ENCODE measurements at places on chromosomes 2 and 18.

- DNase-seq: no peak
Observed at GRCh38 chr2:128236491-128237035, 82.1 kb downstream of the HS6ST1 start.

DNA sequence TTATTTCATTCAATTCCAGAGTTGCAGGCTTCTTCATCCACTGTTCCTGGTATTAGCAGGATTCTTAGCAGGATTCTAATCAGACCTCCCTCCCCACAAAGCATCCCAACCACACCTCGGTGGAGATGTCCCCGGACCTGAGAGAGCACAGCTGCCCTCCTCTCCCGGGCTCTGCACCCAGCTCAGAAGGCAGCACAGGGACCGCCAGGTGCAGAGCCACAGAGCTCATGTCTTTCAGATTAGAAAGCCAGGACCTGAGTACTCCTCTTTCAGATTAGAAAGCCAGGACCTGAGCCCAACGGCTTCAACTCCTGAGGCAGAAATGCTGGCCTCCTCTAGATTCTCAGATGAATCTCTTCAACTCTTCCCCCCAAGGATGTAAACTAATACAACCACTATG, 152.3 kb downstream of the MYO5B start:
- no peak for DNase-seq

DNA sequence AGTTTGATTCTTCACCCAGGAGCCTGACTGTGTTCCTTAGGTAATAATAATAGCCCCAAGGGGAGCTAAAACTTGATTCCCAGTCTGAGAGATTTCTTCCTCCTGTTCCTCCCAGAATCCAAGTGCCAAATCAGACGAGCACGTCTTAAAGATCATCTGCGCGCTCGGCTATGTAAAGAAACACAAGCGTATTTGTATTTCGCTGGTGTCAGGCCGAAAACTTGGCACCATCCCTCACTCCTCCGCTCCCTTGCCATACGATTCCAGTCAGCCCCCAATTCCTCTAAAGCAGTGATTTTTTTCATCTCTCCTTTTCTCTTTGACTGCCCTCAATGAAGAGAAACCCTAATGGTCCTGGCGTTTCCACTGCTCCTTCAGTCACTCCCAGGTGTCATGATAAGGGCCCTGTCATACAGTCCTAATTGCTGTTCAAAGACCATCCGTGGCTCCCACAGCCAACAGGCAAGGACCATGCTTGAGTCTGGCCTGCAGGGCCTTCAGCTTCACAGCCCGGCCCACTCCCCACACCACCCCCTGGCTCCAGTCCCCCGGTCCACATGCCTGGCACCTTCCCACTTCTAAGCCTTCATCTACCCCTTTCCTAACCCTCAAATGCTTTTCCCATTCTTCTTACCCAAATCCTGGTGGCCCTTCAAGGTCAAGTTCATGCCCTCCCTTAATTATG, 130.8 kb upstream of the ID2 start:
- DNase-seq: no peak

DNA sequence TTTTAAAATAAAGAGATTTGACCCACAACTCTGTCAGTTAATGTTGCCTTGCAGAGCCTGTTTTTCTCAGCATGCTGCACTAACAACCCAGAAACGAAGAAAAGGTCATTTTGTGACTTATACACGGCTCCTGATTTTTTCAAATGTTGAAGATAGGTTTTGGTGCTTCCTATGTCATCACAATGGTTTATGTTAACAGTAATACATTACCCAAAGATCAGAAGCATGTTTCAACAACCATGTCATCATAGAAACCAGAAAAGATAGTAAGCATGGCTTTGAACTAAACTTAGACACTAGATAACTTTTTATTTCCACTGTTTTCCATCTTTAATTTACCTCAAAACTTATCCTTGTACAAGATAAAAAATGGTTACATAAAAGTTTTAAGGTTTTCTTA, 10.1 kb downstream of the BAZ2B start:
- DNase-seq: no peak

DNA sequence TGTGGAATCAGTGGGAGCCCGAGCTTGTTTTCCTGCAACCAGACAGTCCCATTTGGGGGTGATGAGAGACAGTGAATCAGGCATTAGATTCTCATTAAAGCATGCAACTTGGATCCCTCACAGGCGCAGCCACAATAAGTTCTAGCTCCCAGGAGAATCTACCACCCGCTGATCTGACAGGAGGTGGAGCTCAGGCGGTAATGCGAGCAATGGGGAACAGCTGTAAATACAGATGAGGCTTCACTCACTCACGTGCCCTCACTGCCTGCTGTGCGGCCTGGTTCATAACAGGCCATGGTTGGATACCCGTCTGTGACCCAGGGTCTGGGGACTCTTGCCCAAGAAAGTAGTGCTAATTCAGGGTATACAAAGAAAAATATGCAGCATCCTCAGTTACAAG, 144.8 kb upstream of the RGPD4 start:
- no peak for DNase-seq

DNA sequence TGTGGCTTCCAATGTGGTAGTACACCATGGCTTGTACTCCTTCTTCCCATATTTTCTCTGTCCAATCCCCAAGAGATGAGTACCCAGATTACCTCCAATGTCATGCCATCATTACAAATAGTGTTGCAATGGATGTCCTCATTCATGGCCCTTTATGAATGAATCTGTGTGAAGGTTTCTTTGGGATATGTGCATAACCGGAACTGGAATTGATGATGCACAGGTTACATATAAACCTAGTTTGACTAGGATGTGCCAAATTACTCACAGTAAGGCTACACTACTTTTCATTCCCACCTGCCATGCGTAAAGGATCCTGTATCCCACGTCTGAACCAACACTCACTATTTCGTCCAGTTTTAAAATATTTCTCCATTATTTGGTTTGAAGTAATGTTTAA, 173.9 kb upstream of the CXCR4 start:
- DNase-seq: no peak

DNA sequence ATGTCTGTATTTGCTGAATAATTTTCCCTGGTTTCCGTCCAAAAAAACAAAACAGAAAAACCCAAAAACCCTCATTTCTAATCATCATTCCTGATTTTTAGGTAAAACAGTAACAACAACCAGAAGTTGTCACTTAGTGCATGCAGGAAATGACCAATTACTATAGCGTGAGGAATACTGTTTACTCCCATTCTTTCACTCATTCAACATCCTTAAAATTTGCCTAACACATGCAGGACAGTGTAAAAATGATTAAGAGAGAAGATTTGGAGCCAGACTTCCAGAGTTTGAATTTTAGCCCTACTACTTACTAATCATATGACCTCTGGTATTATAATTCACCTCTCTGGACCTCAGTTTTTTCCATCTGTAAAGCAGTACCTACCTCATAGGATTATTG, 83.1 kb downstream of the FIGN start:
- no peak for DNase-seq

- no peak for DNase-seq
Observed at GRCh38 chr18:76687304-76687962, 134.9 kb upstream of the ZNF236 start.

DNA sequence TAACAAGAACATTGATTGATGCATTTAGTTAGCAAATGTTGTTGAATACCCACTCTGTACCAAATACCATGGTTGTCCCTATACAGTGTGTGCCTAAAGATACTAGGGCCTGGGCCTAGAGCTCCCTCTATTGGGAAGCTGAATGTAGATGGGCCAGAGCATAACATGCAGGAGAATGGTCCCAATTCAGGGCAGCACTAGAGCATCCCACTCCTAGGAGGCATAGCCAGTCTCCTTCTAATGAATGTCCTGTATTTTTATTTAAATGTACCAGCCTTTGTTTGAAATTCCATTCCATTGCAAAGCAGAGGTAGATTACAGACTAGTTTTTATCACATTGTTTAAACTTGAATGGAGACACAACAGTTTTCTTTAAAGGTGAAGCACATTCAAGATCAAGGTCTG, 90.6 kb downstream of the FEZ2 start:
- DNase-seq: peak; percentile 19

- DNase-seq: no peak
Observed at GRCh38 chr2:67237288-67237687, 159.8 kb upstream of the ETAA1 start.

- no peak for DNase-seq
Observed at GRCh38 chr2:178163395-178163794, 30.9 kb upstream of the OSBPL6 start.

DNA sequence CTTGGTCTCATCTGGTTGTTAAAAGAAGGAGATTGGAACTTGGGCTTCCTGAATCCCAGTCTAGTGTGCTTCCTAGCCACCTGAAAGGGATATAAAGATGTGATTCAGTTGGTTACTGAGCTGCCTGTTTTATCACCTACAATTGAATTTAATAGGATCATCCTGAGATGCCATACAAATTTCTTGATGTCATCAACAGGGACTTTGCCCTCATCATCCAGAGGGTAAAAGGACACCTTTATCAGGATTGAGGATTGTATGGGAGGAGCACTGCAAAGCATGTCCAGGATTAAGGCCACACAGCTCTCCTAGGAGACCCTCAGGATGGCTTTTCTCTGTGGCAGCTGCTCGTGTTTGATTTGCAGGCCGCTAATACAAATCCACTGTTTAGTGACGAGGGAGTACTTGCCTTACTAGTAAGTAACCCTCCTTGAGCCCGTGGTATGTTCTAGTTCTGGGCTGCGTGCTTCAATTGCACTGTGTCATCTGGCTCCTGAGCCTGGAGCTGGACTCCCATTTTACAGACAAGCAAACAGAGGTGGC, 28.6 kb downstream of the SH3RF3 start:
- no peak for DNase-seq
